ENCODE measurements at places on chromosomes 3 and 15.

GRCh38 chr3:73863546-73864079, 238.9 kb upstream of the PDZRN3 start:
- DNase-seq, result no peak

- no peak for DNase-seq
Measured at GRCh38 chr3:188233320-188233719, 79.4 kb downstream of the LPP start.

GRCh38 chr3:105729667-105730066, 139.1 kb downstream of the CBLB start:
- DNase-seq, result no peak

DNA sequence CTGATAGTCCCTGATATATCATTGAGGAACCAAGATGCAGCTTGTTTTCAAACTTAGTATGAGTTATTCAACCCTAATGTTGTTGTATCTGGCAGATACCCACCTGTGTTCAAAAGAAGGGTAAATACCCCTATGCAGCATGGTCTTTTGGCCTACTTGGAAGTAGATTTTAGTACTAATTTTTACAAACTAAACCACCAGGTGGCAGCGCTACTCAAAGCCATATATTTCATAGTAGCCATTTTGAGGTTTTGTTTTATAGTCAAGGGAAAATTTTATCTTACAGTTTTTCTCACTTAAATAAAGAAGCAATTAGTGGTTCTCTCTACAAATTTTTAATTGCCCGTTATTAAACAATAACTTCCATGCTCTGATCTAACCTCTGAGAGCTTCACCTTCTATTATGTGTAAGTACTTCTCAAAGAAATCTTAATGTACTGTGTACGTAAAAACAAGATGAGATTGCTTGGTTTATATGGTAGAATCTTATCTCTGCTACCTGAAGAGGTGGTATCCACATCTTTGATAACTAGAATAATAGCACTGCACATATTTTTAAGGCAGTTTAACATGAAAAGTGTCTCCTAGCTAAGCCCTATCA, 31.5 kb upstream of the MLF1 start:
- no peak for DNase-seq

DNA sequence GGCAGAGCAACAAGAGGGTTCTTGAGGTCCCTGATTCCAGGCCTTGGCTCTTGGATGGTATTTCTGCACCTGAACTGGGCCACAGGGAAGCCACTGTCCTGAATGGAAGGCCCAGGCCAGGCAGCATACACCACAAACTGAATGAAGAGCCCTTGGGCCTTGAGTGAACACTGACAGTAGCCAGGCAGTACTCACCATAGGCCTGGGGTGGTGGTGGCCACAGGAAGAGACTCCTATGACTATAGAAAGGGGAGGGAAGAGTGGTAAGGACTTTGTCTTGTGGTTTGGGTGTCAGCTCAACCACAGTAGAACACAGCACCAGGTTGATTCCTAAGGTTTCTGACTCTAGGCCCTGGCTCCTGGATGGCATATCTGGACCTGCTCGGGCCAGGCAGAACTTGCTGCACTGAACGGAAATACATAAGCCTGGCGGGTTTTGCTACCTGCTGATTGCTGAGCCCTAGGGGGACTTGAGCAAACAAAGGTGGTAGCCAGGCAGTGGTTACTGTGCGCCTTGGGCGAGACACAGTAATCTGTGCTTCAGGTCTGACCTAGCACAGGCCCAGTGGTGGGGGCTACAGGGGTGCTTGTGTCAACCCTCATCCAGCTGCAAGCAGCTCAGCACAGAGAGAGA, 241.4 kb downstream of the ISL2 start:
- DNase-seq, result no peak

DNA sequence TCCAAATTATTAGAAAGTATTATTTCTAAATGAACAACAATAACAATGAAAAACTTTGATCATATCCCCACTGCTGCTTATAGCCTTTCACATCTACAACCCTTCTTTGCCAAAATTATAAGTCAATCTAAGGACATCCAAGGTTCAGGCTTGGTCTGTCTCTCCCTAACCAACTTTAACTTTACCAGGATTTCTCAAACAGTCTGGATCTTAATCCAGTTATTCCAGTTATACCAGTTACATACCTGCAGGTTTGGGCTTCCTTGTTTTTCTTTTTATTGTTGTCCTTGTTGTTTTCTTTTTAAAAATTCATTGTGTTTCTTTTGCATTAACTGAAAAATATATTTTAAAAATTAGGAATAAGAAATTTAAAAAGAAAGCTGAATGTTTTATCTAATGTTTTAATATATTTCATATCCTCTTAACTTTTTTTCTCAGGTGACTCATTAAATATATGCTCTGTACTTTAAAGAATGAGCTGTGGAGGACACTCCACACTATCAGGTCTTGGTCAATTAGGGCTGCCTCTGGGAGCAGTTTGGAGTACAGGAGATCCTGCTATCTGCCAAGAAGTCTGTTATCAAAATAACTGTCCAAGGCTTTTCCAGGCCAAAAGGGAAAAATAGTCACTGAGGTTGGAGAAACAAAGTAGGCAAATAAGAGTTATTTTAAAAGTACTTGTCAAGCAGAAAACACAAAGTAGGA, 421.4 kb downstream of the EPHA6 start:
- DNase-seq, result no peak

DNA sequence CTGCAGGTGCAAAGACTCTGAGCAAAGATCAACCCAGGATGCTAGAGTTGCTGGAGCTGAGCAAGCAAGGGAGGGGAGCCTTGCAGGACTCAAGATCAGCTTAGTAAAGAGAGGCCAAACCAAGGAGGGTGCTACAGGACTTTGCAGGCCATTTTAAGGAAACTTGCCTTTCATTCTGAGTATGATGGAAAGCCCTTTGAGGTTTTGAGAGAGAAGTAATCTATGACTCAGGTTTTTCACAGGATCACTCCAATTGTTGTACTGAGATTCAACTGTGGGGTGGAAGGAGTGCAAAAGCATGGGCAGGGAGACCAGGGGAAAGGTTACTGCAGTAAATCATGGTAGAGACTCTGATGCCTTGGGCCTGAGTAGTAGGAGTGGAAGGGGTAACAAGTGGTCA, 260.4 kb upstream of the GPR149 start:
- DNase-seq, result no peak

GRCh38 chr15:58274885-58275284, 136.7 kb downstream of the AQP9 start:
- DNase-seq, result no peak

- DNase-seq, result no peak
Measured at GRCh38 chr3:65658401-65658800, 380.3 kb downstream of the MAGI1 start.

DNA sequence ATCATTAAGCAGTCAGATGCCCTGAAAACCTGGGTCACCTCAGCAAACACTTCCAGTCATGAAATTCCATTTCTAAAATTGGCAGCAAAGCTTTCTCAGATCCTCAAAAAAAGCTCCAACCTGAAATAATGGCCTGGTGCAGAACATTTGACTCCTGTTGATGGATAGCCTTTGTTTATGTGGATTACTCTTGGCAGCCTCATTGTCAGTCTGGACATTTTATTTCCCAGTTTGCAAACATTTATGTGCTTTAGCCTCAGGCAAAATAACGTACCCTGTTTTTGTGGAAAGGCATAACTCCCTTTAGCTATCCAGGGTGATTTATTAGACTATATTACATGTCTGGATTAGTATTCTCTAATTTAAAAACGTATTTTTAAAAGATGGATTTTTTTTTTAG, 53.9 kb downstream of the PXYLP1 start:
- DNase-seq, result no peak

- no peak for DNase-seq
Measured at GRCh38 chr3:52490035-52490938, 4.9 kb upstream of the STAB1 start.

DNA sequence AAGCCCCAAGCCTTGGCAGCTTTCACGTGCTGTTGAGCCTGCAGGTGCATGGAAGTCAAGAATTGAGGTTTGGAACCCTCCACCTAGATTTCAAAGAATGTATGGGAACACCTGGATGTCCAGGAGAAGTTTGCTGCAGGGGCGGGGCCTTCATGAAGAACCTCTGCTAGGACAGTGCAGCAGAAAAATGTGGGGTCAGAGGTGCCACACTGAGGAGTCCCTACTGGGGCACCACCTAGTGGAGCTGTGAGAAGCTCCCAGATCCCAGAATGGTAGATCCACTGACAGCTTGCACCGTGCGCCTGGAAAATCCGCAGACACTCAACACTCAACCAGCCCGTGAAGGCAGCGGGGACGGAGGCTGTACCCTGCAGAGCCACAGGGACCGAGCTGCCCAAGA, 201.6 kb downstream of the OCA2 start:
- DNase-seq, result no peak

DNA sequence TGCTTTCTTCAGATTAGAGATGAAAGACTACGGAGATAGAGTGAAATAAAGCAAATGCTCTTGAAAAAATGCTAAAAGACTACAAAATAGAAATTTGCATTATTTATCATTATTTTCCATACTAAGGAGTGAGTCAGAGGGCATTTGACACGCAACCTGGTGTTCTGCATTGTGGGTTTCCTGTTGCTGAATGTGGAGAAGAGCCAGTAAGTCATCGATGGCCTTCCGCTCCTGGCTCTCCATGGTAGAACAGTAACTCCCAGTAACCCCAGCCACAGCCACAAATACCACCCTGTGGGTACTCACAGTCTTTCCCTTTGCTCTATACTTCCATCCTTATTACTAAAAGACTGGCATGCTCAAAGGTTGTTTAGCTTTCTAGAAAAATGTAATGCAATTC, 61.5 kb downstream of the CGGBP1 start:
- DNase-seq, result no peak

- DNase-seq, result no peak
Measured at GRCh38 chr3:46847744-46848143, 15.5 kb downstream of the MYL3 start.

DNA sequence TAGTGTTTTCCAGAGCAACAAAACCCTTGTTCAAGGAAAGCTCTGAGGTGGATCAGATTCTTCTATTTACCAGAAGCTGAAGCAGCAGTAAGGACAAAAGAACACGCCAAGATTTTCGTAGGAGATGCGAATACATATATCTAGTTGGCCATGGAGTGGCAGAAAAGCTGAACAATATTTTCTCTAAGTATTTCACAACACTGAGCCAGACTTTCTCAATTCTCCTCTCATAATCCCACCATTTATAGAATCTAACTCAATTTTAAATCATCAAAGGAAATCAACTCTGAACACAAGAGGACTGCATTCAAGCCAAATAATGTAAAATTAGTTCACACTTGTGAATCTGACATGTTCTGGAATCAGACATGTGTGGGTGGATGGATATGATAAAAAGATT, 775.0 kb downstream of the ROBO1 start:
- DNase-seq, result no peak

- no peak for DNase-seq
Measured at GRCh38 chr3:134839990-134840389, 44.9 kb downstream of the EPHB1 start.

- DNase-seq, result no peak
Measured at GRCh38 chr3:58521917-58522631, 14.9 kb downstream of the ACOX2 start.

GRCh38 chr3:39013921-39014509, 37.7 kb downstream of the SCN11A start:
- DNase-seq, result no peak
